ENCODE measurements at places on chromosomes 13 and 19.
A peak's percentile ranks its signal among the peaks of the same experiment; 100 is the strongest.

DNA sequence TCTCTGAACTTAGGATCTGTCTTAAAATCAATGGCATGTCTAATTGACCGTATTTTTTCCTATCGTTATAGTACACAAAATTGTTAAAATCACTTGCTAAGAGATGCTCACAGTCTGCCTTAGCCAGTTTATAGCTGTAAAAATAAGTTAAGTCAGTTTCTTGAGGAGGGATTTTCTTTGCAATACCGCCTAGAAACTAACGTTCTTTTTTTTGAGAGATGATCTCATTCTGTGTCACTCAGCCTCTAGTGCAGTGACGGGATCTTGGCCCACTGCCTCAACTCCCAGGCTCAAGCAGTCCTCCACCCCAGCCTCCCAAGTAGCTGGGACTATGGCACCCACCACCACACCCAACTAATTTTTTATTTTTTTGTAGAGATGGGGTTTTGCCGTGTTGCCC, 4.4 kb downstream of the CKAP2 start:
- DNase-seq: no peak

- no peak for DNase-seq
These were observed 262.5 kb upstream of the STARD13 start for GRCh38 chr13:33548069-33548468.

DNA sequence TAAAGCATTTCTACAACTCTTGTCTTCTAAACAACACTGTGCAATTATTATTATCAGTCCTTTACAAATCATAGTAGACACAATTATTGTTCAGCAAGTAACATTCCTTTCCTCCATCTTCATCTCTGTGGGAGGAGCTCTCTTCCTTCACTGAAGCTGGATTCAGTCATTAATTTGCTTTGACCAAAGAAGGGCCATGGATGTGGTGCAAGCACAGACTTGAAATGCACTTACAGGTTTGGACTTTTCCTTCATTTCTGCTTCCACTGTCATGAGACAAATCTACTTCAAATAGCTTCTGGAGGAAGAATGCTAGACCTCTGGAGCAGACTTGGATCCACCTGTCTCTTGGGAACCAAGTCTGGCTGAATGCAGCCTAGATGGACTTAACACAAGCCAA, 336.6 kb upstream of the SLITRK6 start:
- no peak for DNase-seq

- peak; percentile 29 for DNase-seq
These were observed 104.7 kb upstream of the KL start for GRCh38 chr13:32911506-32911905.

- no peak for DNase-seq
These were observed 305.4 kb upstream of the SLITRK1 start for GRCh38 chr13:84187626-84188025.

GRCh38 chr13:32164622-32165268, 133.2 kb downstream of the FRY start:
- peak; percentile 39 for DNase-seq

DNA sequence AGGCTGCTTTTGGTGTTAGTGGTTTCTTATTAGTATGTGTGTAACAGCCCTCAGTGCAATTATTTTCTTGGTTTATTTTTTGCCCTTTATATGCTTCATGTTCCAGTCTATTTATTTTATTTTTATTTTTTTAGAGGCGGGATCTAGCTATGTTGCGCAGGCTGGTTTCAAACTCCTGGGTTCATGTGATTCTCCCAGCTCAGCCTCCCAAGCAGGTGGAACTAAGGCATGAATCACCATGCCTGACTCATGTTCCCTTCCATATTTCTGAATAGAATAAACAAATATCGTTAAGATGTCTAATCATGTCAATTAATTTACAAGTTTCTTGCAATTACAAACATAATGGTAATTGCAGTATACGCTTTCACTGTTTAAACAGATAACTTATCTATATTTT, 11.7 kb downstream of the SKA3 start:
- no peak for DNase-seq

DNA sequence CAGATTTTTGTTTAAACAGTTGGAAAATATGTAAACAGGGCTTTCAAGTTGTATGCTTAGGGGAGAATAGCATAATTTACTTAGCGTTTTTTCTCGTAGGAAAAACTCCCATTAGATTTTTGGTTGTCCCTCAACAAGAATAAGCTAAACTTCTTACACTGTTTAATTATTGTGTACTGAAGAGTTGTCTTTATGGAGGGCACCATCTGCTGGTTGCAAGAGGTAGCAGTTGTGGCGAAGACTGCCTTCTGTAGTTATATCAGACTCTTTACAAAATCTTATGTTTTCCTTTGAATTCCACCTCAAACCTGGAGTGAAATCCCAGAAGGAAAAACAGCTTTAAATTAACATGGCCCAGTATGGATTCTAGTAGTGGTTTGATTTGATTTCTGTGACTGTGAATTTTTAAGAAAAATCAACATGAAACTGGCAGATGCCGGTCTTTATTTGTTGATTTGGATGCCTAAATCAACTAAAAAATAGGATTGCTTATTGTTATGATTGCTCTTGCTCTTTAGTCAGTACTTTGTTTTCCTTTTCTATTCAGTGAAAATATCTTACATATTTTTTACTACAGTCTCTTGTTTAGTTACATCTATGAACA, 53.4 kb downstream of the PDS5B start:
- peak; percentile 35 for DNase-seq

GRCh38 chr19:50432221-50433028, at the start of gene MYBPC2:
MYBPC2 (plus strand) TSS chr19:50432892; CDS start chr19:50432954, 62 bp downstream.
- DNase-seq: no peak

- DNase-seq: no peak
These were observed 44.7 kb upstream of the TFDP1 start for GRCh38 chr13:113539822-113540221.

DNA sequence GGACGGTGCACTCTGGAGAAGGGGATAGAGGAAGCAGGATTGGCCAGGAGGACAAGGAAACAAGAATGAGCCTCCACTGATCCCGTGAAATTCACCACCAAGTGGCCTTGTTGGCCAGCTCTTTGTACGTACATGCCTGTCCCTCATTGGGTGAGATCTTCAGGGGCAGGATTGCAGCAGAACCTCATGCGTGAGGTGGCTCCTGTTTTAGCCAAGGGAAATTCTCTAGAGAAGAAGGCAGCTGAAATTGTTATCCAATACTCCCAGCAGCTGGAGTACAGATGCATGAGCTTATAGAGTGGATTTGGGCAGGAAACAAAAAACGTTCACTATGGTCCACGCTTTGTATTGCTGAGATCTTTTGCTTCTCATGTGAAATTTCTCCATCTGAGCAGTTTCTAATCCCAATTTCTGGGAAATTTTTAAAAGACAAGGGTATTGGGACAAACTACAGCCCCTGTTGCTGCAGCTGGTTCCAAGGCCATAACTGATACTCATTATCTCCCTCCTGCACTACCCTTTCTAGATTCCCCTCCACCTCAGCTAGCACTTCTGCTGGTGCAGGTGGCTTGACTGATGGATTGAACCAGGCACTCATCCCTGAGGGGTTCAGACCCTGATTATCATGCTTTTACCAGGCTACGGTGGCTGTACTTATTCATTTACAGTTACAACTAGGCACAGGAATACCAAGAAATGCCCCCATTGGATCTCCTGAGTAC, 3.9 kb upstream of the RNF6 start:
- no peak for DNase-seq

- DNase-seq: no peak
These were observed 861.1 kb downstream of the GPC5 start for GRCh38 chr13:92259523-92259922.

DNA sequence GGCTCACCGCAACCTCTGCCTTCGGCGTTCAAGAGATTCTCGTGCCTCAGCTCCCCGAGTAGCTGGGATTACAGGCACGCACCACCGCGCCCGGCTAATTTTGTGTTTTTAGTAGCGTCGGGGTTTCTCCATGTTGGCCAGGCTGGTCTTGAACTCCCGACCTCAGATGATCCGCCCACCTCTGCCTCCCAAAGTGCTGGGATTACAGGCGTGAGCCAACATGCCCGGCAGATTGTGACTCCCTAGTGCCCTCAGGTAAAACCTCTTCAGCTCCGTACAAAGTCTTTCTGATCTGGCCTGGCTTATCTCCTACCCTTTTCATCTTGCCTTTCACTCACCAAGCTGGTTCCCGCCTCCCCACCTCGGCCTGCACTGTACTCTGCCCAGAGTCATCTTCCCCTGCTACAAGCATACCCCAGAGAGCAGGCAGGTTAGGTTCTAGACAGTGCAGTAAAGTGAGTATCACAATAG, 15.0 kb downstream of the BICRA start:
- DNase-seq: no peak

DNA sequence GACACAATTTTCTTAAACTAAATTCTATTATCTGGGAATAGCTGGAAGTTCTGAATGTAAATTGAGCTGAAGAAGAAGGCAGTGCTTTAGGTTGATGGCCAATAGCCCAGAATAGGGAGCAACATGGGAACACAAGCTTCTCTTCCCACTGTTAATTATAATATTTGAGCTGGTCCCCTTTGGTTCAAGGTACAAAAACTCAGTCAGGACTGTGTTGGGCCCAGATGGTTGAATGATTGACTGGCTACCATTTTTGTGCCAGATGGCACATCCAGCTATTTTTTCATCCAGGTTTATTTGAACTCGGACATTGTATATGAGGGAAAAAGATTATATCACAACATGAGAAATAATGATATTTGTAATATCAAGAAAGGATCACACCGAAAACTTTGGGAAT, 458.9 kb downstream of the SLITRK1 start:
- no peak for DNase-seq

GRCh38 chr13:43156916-43157315, 133.5 kb downstream of the DNAJC15 start:
- no peak for DNase-seq

DNA sequence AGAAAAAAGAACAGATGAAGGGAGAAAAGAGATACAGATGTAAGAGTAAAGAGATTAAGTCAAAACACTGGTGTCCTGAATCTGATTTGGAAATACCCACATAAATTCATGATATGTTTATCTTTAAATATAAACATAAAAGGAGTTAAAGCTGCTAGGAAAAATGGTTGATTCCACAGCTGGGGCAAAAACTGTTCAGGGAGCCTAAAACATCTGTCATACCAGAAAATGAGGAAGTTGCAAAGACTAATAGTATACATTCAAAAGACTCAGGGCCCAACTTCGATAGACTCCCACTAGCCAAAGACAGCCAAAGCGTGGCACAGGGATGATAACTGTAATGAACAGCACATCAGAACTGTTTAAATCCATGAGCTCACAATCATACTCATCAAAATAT, 62.0 kb downstream of the ABCC4 start:
- DNase-seq: no peak

DNA sequence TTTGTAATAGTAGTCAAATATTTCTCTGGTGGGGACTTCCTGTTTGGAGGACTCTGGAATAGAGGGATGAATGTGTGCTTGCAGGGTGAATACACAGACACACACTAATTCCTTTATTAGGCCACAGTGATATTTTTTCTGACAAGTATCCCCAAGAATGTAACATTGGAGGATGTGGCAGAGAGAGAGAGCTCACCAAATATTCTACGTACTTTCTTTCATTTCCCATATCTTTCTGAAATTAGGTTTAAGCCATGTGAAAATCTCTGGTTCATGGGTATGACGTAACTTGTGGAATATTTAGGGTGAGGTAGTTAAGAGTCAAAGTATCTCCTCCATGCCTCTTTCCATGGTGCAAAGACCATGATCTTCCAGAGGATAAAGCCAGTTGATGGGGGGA, 463.4 kb downstream of the DIAPH3 start:
- DNase-seq: no peak

- DNase-seq: peak; percentile 64
These were observed 1.9 kb downstream of the TBC1D17 start for GRCh38 chr19:49879243-49879963.

DNA sequence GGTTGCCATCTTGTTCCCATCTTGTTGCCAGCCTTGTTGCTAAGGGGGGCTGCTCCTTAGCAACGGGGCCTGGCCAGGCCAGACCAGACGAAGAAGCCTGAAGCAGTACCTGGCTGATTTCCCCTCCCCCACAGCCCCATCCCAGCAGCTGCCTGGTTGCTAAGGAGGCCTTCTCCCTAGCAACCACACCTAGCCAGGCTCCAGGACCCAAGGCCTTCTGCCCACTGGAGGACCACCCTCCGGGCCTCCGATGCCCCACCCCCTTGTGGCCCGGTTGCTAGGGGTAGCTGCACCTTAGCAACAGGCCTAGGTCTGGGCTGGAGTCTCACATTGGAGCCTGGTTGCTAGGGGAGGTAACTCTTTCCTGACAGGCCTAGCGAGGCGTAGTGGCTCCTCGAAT, 3.9 kb downstream of the PRRG2 start:
- DNase-seq: no peak

DNA sequence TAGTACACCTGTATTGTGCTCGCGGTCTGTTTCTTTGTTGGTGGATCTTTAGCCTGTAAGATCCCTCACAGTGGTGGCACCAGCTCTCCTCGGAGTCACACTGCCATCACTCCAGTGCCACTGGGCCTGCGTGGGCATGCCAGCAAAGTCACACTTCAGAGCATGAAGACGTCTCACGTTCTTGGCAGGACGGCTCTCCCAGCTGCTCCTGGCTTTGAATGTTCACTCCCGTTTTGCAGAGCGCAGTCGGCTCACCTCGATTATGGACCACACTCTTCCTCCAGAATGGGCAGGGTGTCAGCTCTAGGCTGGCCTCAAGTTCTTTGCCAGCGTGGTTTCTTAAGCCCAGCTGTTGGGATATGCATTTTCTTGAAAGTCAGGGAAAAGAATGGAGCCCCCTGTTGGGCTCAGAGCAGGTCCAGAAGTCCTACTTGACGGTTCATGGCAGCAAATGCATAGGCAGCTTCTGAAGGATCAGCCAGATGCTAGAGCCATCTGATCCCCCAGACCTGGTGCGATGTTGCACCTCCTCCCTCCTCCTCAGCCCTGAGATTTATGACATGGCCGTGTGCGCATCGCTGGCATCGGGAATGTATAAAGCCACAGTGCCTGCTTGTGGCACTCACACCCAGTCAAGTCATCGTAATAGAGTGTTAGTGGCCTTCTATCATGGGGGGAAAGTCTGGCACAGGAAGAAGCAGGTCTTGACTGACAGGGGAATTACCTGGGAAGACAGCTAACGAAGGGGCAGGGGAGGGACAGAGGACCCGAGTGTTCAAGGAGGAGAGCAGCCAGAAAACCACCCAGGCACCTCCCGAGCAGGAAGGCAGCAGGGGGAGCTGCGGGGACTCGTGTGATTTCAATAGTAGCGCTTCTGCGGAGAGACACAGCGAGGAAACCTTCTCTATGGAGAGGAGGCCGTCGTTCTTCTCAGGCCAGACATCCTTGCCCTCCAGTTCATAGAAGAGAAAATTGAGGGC, 40.2 kb upstream of the NPAS1 start:
- DNase-seq: no peak
